Activated naive CD4-positive, alpha-beta T cell treated with anti-CD3 and anti-CD28 coated beads for 36 hours (primary cell): ENCODE measurements at places on chromosomes 1 and 21. TPM values are rescaled to one million over a fixed set of nuclear protein-coding genes. Genes with fewer than 3 reads are reported as not detected.

Gene GBP7
- total RNA-seq, result 0.12 TPM

Gene MACF1
- 174 TPM for total RNA-seq

Gene LRRC42
- total RNA-seq, result 19.9 TPM

Gene TESK2
- 6.7 TPM for total RNA-seq

Gene NOS1AP
- total RNA-seq, result 0.42 TPM

Gene KCNA2
- 0.19 TPM for total RNA-seq

Gene LINGO4
- total RNA-seq, result not detected

Gene SPATA21
- total RNA-seq, result not detected

Gene VHLL
- not detected for total RNA-seq

Gene ABCG1
- total RNA-seq, result 28.7 TPM

Gene LHX8
- not detected for total RNA-seq
